ENCODE measurements at places on chromosomes 11 and 22.
A peak's percentile ranks its signal among the peaks of the same experiment; 100 is the strongest.

DNA sequence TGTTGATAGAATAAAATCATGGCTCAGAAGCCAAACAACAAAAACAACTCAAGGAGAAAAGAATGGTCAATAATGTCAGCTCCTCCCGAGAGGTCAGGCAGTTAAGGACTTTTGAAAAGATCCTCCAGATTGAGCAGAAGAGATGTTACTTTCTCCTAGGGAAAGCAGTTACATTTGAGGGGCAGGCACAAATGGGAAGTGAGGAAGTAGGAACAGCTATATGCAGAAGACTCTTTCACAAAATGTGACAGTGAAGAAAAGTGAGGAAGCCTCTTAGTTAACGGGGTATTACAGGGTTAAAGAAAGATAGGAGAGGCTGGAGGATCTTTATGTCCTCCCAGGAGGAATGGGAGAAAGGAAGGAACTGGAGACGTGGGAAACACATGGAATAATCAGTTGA is 3.4 kb downstream of the DCHS1 start:
- DNase-seq = no peak

GRCh38 chr11:1508986-1509385 is 22.4 kb upstream of the MOB2 start:
- no peak for DNase-seq

DNA sequence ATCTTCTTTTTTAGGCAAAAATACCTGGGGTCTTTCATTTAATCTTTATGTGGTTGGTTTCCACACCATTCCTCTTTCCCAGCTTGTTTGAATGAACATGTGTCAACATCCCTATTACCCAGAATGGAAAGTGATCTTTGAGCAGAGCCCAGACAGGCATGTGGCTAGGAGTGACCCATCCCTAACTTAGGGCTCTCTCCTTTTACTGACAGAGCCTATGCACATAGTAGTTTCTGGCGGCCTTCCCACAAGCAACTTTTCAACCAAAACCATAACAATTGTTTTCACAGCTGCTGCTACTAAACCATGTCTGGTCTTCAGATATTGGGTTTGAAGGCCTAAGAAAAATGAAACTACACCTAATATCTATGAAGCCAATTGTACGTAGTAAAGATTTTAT is 107.5 kb downstream of the TENM4 start:
- no peak for DNase-seq

- DNase-seq = no peak
Measured at GRCh38 chr11:120057595-120058581, 80.0 kb downstream of the TRIM29 start.

- peak; percentile 79 for DNase-seq
Measured at GRCh38 chr11:60193687-60194433, 11.0 kb upstream of the MS4A6A start.

- DNase-seq = no peak
Measured at GRCh38 chr22:42635531-42635930, 4.9 kb downstream of the ATP5MGL start.

- no peak for DNase-seq
Measured at GRCh38 chr11:68756171-68756766, 4.9 kb upstream of the TESMIN start.

- DNase-seq = no peak
Measured at GRCh38 chr11:10930972-10931760, 73.3 kb upstream of the ZBED5 start.

- no peak for DNase-seq
Measured at GRCh38 chr11:69156235-69156639, 502 bp downstream of the SMIM38 start.

GRCh38 chr11:122853971-122854446 is 15.7 kb downstream of the CRTAM start:
- no peak for DNase-seq

GRCh38 chr22:19559956-19560355 is 35.7 kb upstream of the CLDN5 start:
- no peak for DNase-seq

DNA sequence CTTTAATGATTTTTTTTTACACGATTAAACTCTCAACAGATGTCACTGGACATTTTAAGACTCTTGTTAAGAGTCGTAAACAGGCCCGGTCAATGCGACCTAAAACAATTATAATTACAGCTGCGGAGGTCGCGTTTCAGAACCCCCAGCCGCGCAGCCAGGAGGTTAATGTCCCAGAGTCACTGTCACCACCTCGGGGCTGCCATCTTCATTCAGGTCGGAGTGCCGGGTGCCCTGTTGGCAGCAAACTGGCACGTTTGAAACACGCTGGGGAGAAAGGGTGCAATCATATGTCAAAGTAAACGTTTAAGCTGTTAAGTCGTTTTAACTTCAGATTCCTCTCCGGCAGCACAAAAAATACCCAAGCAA is 711 bp upstream of the PHF21B start:
- DNase-seq = no peak

DNA sequence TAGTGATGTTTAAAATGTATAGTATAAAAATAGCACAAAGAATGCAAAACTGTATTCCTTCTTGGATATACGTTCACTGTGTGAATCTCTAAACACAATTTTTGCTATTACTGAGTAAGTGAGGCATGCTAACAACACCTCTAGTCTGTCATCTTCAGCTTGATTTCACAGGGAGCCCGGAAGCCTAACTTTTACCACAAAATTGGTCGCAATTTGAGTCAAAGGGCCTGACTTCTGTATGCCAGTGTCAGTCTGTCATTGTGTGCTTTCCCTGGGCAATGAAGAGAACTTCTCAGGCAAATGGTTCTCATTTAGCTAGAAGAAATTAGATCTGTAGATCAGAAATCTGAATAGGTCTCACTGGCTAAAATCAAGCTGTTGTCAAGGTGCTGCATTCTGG is 1059.5 kb downstream of the FAM181B start:
- DNase-seq = no peak

- no peak for DNase-seq
Measured at GRCh38 chr11:70796648-70797227, 398.4 kb downstream of the CTTN start.

DNA sequence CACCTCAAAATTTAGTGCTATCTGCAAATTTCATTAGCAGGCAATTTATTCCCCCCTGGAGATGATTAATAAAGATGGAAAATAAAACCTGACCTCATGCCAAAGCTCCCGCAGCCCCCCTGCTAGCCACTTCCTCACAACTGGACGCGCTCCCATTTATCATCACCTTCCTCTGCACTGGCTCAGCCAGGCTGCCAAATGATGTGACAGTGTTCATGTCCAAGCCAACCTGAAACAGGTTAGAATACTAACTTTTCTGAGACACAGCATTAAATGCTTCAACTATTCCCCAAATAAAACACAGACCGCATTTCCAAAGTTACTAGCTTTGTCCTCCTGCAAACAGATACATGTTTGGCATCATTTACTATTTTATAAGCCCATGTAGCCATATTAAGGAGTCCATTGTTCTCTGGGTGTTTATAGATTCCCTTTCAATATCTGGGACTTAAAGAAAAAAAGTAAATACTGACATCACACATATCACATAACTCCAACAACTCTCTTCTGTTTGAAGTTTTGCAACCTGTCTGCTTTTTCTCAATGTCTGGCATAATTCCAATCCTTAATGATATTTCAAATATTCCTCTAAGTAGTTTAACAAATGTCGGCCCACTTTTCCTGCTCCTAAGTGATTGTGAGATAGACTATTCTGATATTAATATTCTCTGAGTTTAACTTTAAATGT is 829.7 kb upstream of the FAT3 start:
- no peak for DNase-seq

GRCh38 chr11:931385-931784 is 5.7 kb downstream of the AP2A2 start:
- DNase-seq = no peak

GRCh38 chr11:13229711-13230318 is 47.8 kb upstream of the BMAL1 start:
- no peak for DNase-seq

- DNase-seq = no peak
Measured at GRCh38 chr11:70116386-70117065, 38.4 kb downstream of the ANO1 start.

- no peak for DNase-seq
Measured at GRCh38 chr11:67054836-67055523, 1.7 kb upstream of the RHOD start.

- no peak for DNase-seq
Measured at GRCh38 chr11:120203626-120204025, 7.2 kb upstream of the OAF start.

DNA sequence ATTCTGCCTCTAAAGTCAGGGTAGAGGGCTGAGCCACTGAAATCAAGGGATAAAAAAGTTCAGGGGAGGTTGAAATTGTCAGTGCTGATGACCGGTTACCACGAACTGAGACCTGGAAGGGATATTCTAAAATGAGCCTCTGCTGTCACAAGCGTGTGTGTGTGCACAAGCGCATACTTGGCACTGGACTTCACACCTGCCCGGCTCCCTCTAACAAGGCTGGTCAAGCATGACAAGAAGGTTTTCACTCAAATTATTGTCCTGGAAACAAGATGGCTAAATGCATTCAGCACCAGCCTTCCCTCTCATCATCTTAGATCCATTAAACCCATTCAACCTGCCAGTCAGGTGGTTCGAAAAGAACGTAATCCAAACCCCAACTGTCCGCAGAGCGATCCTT is 54.8 kb upstream of the CECR2 start:
- no peak for DNase-seq

DNA sequence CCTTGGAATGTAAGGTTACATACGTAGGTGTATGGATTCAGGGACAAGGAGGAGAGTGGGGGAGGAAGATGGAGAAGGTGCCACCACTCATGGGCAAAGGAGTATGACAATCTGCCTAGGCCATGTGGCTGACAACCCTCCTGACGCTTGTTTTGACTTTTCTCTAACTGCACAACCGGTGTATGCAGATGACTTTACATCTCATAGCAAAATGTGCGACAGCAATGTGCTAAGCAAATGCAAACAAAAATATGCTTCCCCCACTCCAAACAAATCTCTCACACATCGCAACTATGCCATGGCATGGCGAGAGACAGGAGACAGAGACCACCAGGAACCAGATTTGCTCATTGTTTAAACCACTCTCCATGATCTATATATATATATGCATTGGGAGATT is 191.8 kb downstream of the BLID start:
- DNase-seq = no peak

DNA sequence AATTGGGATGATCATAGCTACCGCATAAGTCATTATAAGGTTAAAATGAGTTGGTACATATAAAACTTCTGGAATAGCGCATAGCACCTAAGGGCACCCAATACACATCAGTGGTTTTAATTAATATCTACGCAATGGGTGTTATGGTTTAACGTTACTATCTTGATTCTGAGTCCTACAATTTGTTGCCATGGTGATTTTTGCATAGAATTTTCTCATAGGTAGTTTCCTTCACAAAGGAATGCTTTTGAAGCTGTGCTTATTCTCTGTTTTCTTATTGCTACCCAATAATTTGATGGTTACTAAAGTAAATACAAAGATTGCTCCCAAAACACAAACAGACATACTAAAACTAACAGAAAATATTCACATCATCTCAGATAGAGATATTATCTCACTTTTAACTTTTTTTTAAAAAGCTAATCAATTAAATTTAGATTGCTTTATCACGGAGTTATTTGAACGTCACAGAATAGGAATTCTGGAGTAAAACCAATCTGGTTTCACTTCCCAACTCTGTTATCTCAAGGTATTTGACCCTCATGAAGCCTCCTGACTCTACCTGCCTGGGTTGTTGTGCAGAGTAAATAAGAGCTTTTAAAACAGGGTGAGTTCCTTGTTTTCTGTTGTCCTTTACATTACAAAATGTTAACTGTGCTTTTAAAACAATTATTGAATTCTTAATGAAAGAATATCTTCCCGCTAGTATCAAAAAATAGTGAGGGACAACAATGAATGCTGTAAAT is 635.5 kb upstream of the CCDC90B start:
- DNase-seq = no peak

- no peak for DNase-seq
Measured at GRCh38 chr11:117691516-117691915, 105.5 kb downstream of the DSCAML1 start.

- DNase-seq = no peak
Measured at GRCh38 chr11:76739798-76740197, 43.4 kb upstream of the TSKU start.

GRCh38 chr11:109729761-109730160 is 307.8 kb downstream of the C11orf87 start:
- DNase-seq = no peak

DNA sequence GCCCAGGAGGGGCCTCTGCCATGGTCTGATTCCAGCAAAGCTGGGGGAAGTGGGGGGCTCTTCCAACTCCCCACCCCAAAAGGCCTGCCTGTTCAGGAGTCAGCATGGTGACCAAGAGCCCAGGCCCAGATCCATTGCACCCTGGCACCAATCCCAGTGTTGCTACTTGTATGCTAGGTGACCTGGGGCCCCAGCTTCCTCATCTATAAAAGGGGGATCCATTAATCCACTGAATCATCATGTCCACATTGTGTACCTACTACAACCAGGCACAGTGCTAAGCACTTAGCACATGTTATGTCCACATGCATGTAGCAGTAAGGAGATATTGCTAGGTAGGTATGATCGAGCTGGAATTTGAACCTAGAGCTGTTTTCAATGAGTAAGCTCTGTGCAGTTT is 2.0 kb downstream of the SYT12 start:
- no peak for DNase-seq

DNA sequence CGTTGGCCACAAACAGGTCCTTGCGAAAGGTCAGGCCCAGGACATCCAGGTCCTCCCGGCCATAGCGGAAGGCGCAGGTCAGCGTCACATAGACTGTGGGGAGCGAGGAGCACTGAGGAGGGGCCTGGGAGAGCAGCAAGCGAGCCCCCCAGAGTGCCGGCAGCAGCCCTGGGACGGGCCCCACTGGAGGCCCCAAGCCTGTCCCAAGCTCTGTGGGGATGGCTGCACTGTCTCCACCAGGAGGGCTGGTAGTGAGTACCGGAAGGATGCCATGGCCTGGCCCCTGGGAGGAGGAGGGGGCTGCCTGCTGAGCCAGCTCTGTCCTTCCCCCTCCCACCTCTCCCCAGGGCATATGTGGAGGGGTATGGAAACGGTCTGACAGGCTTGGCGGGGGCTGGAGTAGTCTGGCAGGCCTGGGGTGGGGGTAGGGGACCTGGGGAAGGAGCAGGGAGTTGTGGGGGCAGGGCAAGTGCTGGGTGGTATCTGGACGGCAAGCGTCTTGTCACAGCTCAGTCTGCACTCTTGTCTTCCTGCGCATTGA is 42.9 kb downstream of the TPBGL start:
- no peak for DNase-seq

DNA sequence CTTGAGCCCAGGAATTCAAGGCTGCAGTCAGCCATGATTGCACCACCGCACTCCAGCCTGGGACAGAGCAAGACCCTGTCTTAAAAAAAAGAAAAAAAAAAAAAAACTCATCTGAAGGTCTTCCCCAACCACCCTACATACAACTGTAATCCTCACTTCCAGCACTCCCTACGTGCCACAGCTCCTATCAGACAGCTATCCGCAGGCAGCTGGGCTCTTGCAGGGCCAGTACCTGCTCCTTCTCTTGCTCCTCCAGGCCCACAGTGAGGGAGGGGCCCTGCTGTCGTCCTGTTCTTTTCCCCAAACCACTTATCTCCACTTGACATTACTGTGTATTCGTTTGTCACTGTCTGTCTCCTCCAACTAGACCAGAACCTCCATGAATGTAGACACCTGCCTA is 156.1 kb upstream of the NECTIN1 start:
- DNase-seq = no peak

GRCh38 chr22:37183432-37184379 is 4.3 kb downstream of the C1QTNF6 start:
- no peak for DNase-seq

- DNase-seq = no peak
Measured at GRCh38 chr11:78109081-78110015, 29.7 kb upstream of the NDUFC2 start.

- DNase-seq = no peak
Measured at GRCh38 chr11:79040348-79040747, 400.5 kb downstream of the TENM4 start.

All from SIG-M5 (cell line).